ENCODE measurements at places on chromosomes 5 and 9.

DNA sequence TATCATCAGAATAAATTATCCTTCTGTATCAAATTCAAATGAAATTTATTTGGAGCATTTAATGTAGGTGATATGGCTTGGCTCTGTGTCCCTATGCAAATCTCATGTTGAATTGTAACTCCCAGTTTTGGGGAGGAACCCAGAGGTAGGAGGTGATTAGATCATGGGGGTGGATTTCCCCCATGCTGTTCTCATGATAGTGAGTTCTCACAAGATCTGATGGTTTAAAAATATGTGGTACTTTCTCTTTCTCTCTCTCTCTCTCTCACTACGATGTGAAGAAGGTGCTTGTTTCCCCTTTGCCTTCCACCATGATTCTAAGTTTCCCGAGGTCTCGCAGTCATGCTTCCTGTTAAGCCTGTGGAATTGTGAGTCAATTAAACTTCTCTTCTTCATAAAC is 678.4 kb upstream of the RGMB start:
- no peak for DNase-seq

- DNase-seq = no peak
These were observed 1187.1 kb upstream of the WWC1 start for GRCh38 chr5:167104351-167104750.

DNA sequence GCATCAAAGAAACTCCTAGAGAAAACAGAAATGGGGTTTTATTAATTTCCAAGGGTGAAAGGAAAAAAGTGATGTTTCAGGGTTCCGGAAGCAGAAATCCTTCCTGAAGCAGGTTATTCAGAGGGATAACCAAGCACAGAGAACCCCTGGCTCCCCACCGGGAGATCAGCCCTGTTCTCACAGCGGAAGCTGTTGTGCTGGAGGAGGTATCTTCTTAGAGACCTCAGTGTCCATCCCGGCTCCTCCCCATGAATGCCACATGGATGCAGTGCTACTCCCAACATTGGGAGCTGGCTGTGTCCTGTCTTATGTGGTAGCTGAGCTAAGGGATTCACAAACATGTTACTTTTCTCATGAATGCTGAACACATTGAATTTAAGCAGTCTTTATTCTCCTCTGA is 80.9 kb upstream of the IRX2 start:
- no peak for DNase-seq

GRCh38 chr5:138024117-138024516 is 8.8 kb downstream of the FAM13B start:
- DNase-seq = no peak

GRCh38 chr9:113597390-113598241 is 134.1 kb downstream of the RGS3 start:
- no peak for DNase-seq

GRCh38 chr9:88026118-88026479 is 51.8 kb upstream of the CDK20 start:
- no peak for DNase-seq

DNA sequence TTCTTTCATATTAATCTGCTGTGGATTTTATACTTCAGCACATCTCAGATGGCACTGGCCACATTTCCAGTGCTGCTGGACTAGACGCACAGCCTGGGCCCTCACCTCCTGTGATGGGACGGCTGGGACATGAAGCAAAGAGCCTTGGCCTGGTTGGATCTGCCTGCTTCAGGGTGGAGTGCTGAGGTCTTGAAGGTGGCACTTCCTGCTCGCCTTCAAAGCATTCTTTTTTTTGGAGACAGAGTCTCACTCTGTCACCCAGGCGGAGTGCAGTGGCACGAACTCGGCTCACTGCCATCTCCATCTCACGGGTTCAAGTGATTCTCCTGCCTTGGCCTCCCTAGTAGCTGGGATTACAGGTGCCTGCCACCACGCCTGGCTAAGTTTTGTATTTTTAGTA is 73.1 kb downstream of the RAPGEF1 start:
- DNase-seq = no peak

GRCh38 chr9:136051453-136051836 is 43.6 kb downstream of the NACC2 start:
- no peak for DNase-seq

DNA sequence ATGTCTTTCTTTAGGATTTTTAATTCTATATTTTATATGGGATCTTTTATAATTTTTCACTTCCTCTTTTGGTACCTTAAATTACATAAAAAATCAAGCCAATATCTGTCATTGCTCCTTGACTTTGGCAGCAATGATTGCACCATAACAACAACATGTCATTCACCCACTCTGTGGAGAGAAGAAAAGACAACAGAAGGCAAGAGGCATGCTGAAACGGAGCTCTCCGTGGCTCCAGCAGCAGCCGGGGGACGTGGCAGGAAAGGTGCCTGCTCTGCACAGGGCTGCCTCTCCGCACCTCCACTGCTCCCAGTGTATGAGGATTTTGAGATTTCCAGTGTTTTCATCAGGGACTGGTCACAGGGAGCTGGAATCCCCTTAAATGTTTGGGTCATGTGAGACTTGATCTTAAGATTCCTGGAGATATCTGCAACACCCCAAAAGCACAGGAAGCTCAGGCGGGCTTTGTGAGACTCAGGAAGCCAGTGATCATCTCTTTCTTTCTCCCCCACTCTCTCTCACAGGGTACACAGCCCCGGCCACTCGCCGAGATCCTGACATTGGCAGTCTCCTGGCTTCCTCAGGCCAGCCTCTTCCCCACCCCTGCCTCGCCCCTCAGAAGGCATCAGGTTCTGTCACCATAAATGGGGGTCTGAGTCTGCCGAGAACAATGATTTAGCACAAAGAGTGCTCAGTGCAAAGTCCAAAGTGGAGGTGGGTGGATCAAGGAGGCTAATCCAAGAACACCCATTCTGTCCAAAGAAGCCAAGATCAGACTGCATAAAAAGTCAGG is 74.6 kb downstream of the ACTL7B start:
- no peak for DNase-seq

GRCh38 chr5:14439087-14439871 is 142.3 kb upstream of the OTULINL start:
- no peak for DNase-seq

- DNase-seq = no peak
These were observed 90.2 kb downstream of the APBA1 start for GRCh38 chr9:69582018-69582417.

- DNase-seq = no peak
These were observed 3.4 kb downstream of the LRRC70 start for GRCh38 chr5:62581836-62582597.

GRCh38 chr5:69288688-69289087 is 43.9 kb downstream of the CCDC125 start:
- no peak for DNase-seq

- DNase-seq = no peak
These were observed 319.2 kb downstream of the SLCO4C1 start for GRCh38 chr5:101976933-101977332.

- no peak for DNase-seq
These were observed 61.4 kb downstream of the TSSK1B start for GRCh38 chr5:113373426-113373825.

DNA sequence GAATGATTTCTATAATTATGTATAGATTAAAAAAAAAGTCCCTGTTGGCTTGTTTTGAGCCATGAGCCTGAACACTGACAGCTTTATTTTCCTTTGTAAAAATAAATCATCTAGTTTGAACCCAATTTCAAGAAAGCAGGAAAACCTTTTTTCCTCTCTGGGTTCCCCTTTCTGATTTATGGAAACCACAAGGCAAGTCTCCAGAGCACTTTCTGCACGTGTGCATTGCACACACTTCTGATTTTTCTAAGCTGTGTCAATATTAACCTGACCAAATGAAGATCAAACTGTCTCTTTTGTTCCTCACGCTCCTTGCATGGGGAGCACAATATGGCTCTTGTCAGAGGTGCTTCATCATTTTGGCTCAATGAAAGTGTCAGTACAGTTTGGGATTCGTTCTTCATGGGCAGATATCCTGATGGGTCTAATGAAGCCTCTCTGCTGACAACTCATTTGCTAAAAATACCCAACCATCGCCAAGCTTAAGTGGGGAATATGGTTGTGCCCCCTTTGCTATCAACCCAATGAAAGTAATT is 39.2 kb upstream of the PCA3 start:
- DNase-seq = no peak

DNA sequence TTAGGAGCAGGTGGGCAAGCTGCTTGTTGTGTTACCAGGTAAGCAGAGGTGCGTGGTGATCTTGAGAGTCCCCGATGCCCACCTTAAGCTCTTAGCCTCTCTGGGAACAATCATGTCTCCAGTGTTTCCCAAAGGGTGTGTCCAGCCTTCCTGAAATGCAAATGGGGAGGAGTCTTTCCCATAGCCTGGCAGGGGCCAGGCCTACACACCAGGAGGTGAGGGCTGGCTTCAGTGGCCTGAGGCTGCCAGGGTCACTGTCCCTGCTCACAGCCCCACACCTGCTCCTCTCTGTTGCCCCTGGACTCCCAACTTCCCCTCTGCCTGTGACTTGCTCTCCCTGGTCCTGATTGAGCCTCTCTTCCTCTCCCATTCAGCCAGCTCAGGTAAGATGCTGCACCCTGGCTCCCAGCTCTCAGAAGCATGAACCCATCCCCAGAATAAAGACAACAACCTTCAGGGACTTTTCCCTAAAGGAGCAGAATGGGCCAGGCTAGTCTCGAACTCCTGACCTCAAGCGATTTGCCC is 65.7 kb upstream of the PHYKPL start:
- no peak for DNase-seq

- no peak for DNase-seq
These were observed 17.2 kb upstream of the HK3 start for GRCh38 chr5:176916337-176916736.

- no peak for DNase-seq
These were observed 18.2 kb upstream of the ADCY2 start for GRCh38 chr5:7377761-7378160.

GRCh38 chr9:108655818-108656217 is 200.0 kb downstream of the ACTL7B start:
- no peak for DNase-seq

DNA sequence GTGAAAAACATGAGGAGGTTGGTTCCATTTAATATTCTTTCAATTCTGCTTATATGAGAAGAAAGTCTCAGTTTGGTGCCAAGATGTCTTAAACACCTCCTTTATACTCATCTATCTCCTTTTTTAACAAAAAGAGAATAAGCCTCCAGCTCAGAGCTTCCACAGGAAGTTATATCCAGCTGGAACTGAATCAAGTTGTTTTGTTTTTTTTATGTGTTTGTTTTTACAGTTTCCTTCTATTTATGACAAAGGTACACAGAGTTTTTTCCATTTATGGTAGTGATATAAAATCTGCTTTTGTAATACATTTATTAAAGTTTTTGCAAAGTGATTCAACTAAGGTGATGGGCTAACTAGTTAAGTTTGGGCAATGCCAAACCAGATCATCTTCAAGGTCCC is 10.4 kb downstream of the SPARC start:
- DNase-seq = no peak

- DNase-seq = no peak
These were observed 697.5 kb downstream of the SEMA5A start for GRCh38 chr5:8848366-8848765.

DNA sequence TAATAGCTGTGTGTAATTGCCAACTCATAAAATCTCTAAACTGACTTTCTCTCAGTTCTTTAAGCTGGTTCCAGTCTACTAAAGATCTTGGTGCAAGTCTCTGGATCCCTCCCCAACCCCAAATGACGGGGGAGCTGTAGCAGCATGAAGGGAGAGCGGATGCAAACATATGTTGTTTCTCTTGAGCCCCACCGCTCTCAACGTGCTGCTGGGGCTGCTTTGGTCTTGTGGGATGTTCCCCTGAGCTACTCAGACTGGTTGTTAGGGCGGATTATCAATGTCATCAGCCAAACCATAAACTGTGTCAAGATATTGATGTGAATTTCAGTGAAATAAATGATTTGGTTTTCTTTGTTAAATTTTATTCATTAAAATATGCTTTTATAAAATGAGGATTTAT is 40.9 kb upstream of the APC start:
- no peak for DNase-seq

DNA sequence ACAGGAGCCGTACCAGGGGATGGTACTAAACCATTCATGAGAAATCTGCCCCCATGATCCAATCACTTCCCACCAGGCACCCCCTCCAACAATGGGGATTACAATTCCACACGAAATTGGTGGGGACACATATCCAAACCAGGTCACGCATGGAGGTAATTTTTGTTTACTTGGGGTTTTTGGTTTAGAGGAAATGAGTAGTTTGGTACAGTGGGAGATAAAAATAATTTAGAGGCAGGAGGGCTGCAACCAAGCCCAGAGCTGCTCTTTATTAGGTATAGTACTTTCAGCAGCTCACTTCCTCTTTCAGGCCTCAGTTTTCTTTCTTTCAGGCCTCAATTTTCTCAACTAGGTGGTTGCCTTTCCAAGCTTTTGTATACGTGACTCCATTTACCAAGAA is 23.2 kb downstream of the PRUNE2 start:
- no peak for DNase-seq

DNA sequence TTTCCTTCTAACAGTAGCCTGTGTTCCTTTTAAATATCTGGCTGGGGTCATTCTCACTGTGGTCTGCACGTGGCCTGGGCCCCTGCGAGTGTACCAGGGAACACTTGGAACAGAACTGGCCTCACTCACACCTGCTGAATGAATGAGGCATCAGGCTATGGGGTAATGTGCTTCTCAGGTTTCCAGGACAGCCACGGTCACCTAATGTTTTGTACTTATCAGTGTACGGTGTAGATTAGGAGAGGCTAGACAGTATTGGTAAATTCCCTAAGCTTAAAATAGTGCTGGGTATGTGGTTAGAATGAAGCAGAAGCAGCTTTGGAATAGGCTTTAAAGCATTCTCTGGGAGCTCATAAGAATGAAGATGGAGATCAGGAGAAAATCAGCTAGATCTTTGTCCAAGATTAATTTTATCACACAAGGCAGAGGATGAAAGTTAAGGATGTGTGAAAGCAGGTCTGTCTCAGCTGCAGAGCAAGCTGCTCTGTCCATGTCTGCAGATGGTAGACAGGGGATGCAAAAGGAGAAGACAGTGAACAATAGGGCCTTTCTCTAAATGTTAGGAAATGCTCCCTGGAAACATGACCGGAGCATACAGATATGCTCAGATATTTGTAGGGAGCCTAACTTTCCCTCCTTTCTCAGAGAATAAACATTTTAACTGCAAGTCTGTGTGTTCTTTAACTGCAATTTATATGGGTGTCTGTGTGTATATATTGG is 267.5 kb downstream of the NR3C1 start:
- DNase-seq = no peak

- DNase-seq = no peak
These were observed 4.1 kb downstream of the NR6A1 start for GRCh38 chr9:124766815-124767554.

- no peak for DNase-seq
These were observed 92.4 kb upstream of the NR3C1 start for GRCh38 chr5:143495821-143496275.

DNA sequence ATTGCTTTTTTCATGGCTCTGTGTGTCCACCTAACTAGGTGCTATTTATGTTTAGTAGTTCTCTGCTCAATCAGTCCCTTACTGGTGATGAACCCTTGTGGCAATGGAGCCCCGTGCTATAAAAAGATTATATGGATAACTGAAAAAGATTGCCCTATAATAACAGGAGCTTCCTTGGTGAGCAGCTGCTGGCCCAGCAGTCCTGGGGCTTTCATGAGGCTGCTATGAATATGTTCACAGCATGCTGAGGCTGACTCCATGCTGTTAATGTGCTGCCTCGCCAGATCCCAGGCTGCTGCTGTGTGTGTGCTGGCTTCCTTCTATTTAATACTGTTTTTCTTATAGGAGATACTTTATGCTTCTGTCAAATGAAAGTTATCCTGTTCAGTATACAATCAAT is 357.5 kb downstream of the TAF11L14 start:
- no peak for DNase-seq

- DNase-seq = no peak
These were observed 18.1 kb downstream of the C9orf50 start for GRCh38 chr9:129602598-129603415.

- no peak for DNase-seq
These were observed 720.6 kb downstream of the SEMA5A start for GRCh38 chr5:8825139-8825757.

GRCh38 chr5:75823811-75824210 is 106.6 kb upstream of the POC5 start:
- DNase-seq = no peak
